ENCODE measurements at places on chromosomes 7 and 10.

DNA sequence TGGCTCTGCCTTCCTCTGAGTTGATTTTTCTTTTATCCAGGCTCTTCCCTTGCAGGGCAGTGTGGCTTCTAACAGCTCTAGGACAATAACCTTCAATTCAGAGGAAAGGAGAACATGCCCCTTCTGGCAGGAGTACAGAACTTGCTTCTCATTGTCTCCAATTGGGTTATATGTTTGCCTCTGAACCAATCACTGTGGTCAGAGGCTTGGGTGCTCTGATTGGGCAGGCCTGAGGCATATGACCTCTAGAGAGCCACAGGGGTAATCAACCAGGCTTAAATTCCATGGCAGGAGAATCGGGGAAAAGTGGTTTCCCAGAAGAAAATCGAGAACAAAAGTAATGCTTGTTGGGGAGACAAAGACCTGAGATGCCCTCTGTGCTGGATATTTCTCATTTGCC is 240.0 kb downstream of the REEP3 start:
- DNase-seq: no peak

- no peak for DNase-seq
Measured at GRCh38 chr7:46844486-46844885, 737.4 kb downstream of the TNS3 start.

DNA sequence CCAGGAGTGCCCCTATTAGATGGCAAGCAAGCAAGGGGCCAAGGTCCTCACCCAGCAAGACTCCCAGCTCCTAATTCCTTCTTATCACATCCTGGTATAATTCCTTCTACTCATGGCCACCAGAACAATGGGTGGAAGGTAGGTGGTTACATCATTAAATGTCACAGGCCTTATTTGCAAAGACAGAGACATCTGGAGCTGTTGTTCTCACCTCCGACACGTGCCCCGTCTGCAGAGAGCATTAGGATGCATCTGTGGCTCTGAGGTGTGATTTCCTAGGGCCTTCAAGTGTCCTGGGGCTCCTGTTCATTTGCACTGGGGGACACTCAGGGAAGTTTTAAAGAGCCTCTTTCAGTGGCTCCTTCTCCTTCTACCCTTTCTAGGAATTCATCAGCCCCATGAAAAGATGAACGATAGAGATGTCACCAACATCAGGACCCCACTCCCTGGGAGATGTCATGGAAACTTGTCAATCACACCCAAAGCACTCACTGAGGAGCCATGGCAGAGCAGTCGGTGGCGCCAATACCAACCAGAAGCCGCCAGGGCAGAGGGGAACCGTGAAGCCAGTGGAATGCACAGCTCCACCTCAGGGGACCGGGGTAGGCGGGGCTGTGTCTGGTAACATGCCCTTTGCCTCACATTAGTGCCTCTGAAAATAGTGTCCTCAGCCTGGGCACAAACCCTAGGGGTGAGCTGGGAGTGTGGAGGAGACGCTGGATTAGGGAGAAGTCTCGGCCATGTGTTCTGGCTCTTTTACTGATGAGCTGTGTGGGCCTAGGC is 2.9 kb upstream of the ATP6V0E2 start:
- DNase-seq: no peak

DNA sequence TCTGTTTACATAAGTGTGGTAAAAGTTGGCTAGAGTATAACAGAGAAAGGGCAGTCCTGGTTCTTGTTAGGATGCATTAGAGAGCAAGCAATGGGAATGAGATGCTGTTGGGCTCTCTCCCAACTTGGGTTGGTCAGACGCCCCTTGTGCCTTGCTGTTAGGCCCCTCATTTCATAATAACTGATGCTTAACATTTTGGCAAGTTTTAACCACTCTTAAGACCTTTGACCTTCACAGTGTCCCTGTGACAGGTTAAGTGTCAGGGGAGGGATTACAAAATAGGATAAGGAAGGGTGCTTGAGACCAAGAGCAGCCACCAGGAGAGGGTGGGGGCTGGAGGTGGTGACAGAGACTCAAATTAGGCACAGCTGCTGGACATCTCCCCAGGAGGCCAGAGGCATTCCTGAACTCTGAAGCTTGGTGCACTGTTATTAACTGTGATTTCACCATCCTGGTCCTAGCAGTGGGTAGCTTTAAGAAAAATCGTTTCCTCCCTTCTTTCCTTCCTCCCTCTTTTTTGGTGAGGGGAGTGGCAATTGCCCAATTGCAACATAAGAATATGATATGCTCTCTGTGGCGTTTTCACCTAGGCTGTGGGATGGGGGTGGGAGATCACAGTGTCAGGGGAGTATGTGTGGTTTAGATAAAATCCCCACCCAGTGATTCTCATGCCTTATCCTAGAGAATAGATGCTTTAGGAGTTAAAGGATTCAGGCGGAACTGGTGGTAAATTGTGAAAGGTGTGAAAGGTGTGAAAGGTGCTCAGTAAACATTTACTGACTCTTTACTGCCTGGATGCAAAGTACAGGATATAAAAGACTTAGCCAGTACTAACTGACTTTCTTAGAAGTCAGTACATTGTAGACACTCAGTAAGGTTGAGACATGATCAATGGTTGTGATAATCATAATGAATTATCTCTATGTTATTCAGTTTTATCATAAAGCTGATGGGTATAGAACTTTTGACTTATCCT is 270.5 kb downstream of the BICC1 start:
- DNase-seq: no peak

GRCh38 chr10:71395621-71396020 is 1.1 kb upstream of the CDH23 start:
- DNase-seq: no peak

GRCh38 chr10:29881336-29881771 is 178.0 kb downstream of the JCAD start:
- DNase-seq: no peak

DNA sequence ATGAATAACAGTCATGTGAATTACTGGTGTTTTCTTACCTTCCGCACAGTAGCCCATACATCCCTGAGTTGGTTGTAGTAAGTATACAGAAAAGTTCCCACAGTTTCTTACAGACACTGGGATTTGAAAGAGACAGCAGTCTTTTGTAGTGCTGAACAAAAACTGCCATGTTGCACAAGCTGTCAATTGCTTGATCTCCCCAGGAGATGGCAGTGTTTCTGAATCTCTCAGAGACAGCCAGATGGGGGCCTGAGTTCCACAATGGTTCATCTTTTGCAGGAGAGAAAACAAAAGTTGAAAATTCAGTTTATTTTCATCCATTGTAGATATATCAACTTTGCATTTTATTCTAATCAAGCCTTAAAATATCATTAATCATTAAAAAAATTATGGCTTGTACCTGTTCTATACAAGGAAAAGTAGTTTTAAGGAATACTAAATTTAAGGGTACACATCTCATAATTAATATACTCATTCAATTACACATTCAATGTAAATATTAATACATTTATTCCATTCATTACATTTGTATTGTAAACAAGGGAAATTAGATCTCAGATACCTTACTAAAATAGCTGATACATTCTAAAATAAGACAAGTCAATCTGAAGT is 14.5 kb downstream of the VWDE start:
- DNase-seq: peak; percentile 24

DNA sequence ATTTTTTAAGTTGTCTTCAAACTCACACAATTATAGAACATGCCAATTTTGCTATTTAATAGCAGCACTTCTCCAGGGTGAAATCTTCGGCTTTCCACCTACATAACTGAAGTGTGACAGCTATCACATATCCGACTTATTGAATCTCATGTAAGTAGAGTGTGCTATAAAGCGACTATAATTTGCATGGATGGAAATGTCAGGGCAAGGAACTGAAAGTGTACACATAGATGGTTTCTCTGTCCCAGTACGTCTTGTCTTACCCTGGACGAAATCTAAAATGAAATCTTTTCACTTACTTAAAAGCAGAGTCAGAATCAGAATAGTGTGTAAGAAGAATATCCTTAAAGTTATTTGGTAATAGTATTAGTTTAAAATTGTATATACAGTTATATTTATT is 132.3 kb downstream of the THSD7A start:
- DNase-seq: no peak

DNA sequence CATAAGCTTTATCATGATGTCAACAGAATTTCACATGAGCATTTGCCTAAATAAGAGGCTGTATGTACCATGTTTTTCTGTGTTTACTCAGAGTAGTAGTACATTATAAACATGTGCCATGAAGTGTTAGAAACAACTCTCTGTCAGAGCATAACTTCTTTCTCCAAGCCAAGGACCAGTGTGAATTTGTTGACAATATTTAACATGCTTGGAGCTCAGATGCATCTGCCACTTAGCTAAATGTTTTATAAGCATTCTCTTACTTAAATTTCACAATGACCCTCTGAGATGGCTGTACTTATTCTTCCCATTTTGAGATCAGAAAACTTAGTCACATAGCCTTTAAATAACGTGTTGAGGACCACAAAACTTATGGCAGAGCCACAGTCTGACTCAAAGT is 105.0 kb downstream of the SEMA3D start:
- no peak for DNase-seq

DNA sequence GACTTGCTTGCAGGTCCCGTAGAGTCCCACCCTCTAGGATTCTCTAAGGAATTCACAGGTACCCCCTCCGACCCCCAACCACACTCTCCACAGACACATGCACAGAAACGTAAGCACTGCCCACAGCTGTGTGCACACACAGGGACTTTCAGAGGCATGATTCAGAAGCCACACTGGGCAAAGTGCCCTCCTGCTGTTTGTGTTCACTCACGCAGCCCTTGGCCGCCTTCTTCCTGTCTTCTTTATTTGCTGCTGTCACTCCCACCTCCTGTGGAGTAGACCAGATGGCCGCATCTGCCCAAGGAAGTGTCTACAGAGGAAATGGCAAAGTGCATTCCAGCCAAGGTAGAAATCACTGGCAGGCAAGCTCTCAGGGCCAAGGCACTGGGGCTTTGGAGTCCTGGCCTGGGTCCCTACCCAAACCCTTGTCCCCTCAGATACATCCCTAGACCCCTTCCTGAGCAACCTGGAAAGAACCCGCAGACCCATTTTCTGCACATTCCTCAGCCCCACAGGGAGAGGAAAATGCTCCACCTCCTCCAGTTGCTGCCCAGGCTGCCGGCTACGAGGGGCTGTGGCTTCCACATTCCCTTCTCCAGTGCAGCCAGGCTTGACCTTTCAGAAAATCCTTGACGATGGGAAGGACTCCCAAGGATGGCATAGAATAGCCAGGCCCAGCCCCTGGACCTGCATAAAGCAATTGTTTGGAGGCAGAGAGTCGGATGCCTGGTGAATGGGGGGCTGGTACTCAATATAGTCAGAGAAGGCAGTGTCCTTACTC is 21.6 kb upstream of the GIMAP8 start:
- DNase-seq: peak; percentile 17

GRCh38 chr10:119775529-119775928 is 49.7 kb downstream of the INPP5F start:
- DNase-seq: no peak

GRCh38 chr10:15472431-15473395 is 101.6 kb upstream of the FAM171A1 start:
- no peak for DNase-seq

- DNase-seq: no peak
Measured at GRCh38 chr10:3494131-3494837, 290.7 kb downstream of the KLF6 start.

GRCh38 chr10:78264361-78264760 is 230.7 kb downstream of the RPS24 start:
- no peak for DNase-seq

GRCh38 chr10:21516242-21517131 is 9.0 kb downstream of the SKIDA1 start:
- peak; percentile 41 for DNase-seq

- no peak for DNase-seq
Measured at GRCh38 chr7:20741801-20742200, 44.9 kb downstream of the SP8 start.

- DNase-seq: no peak
Measured at GRCh38 chr7:43785420-43785819, 26.9 kb downstream of the BLVRA start.

GRCh38 chr7:148698397-148699023 is at the start of gene CUL1:
TSS of gene CUL1 (plus strand) at chr7:148698903. CDS start at chr7:148730123, 31,220 bp downstream.
- DNase-seq: peak; percentile 76

- DNase-seq: no peak
Measured at GRCh38 chr10:116084161-116084560, 188.8 kb downstream of the GFRA1 start.
